CD4-positive, alpha-beta T cell (primary cell): ENCODE measurements at places on chromosomes 3 and 15.
A peak's percentile ranks its signal among the peaks of the same experiment; 100 is the strongest.

GRCh38 chr15:32718227-32718820 lies 520 bp downstream of the GREM1 start:
- no peak for DNase-seq

DNA sequence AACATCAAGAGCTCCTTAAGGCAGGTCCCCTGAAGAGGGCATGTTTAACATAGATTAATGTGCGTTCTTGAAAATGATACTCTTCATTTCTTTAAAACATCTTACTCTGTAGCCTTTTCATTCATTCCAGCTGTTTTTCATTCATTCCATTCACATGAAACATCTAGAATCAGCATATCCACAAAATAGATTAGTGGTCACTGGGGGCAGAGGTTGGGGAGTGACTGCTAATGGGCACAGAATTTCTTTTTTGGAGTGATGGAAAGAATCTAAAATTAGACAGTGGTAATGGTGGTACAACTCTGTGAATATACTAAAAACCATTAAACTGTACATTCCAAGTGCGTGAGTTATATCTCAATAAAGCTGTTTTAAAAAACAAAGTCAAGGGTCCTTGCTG lies 15.4 kb upstream of the CXCR6 start:
- no peak for DNase-seq

DNA sequence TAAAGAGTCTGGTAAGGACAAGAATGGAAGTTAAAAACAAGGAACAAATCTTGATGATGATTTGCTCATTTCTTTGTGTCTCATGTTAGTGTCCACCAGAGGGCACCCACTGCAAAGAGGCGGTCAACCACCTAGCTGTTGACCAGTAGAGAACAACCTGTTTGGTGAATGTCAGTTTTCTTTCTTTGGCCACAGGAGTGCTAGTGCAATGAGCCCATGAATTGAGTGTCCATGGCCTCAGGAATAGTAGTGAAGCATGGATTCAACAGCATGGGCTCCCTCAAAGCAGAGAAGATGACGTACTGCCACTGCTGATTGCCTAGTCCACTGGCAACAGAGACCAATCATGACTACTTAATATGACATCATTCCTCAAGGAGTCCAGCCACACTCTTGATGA lies 10.7 kb upstream of the CNTN6 start:
- DNase-seq, result no peak

- DNase-seq, result no peak
Observed at GRCh38 chr3:187810021-187810446, 64.8 kb upstream of the BCL6 start.

DNA sequence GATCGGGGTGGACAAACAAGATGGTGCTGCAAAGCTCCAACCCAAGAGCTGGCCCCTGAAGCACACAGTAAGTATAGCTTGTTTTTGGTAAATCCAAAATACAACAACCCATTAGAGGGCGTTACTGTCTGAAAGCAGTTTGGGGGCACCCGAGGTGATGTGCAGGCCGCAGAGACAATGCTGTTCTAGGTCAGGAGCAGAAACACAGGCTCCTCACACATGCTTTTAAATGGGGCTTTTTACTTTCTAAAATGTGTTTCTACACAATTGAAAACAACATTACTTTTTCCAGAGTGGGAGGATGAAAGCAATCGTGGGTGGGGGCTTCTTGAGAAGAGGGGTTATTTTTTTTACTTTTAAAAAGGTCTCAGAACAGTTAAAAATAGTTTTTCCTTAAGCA lies 1029.3 kb upstream of the CFAP20DC start:
- peak; percentile 58 for DNase-seq

GRCh38 chr3:181921220-181921619 lies 209.5 kb downstream of the SOX2 start:
- no peak for DNase-seq

DNA sequence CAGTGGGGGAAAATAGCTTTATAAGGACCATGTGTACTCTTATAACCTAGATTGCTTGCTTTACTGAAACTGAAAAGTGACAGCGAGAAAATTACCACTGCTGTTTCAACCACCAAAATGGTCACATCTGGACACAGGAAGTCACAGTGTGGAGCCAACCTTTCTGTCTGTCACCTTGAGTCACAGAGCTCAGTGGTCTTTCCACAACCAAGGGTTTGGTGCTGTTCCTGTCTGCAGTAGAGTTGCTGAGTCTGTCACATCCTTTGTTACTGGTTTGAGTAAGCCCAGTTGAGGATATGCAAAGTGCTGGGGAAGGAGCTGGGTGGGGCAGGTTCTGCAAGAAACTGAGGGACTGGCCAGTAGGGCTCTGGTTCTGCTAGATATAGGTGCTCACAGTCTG lies 139.1 kb upstream of the EIF1B start:
- DNase-seq, result no peak

DNA sequence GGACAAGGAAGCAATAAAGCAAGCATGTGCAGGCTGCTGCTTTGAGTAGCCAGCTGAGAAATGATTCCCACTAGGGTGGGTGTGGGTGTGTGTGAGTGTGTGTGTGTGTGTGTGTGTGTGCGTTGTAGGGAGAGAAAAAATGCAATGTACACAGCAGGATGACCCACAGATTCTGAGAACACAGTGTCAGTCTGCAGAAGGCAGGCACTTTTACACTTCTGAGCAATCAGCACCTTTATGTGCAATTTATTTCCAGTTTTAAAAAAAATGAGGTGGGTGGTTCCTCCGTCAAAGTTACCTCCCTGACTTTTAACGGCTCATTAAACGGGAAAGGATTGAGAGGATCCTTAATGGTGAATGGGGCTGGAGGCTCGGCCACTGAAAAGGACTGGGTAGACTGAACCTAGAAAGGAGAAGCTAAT lies 38.5 kb upstream of the LIPC start:
- DNase-seq, result no peak

DNA sequence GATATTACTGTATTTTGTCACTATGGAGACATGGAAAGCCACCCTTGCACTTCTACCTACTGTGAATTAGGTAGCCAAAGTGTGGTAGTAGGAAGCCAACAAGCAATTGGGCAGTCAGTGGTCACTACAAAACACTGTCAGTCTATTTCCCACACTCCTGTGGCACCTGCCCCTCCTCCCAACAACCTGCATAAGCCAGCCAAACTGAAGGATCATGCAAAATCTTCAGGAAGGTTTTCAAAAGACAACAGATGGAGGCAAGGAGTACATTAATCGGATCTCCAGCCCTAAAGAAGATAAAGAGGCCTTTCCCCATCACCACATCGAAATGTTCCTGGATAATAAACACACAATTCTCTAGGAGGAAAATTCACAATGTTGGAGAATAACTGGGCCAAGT lies 11.9 kb downstream of the POMGNT2 start:
- no peak for DNase-seq

DNA sequence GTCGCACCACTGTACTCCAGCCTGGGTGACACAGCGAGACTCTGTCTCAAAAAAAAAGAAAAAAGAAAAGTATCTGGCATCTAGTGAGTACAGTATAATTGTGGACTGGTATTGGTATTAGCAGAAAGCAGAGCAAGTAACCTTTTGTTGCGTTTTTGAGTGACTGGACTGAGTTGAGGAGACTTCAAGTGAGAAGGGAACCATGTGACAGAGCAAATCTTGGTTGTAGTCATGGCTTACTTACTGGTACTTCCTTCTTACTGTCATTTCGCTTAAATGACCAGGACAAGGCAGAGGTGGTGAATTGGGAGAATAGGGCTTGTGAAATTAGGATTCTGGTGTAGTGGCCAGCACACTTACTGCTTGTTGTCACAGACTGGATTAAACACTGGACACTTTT lies 20.6 kb downstream of the RTF1 start:
- no peak for DNase-seq

DNA sequence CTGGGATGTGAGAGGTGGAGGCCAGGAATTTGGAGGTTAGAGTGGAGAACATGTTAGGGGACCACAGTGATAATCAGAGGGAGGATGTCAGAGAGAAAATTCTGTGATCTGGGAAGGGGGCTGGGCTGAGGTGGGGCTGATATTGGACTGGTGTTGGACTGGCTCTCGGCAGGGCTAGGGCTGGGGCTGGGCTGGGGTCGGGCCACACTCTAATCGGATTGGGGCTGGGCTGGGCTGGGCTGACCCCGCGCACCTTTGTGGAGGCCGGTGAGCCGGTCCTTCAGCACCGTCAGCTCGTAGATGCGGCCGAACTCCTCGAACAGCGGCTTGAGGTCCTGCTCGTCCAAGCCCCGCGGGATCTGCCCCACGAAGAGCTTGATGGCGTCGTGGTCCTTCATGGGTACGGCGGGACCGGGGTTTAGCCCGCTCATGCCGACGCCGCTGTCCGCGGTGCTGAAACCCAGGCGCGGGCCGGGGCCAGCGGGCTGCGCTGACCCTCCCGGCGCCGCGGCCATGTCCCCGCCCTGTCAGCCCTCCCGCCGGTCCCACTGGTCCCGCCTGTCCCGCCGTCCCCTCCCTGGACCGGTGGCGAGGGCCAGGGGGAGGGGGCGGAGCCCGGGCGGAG lies 485 bp downstream of the CELF6 start:
- DNase-seq, result peak; percentile 50

DNA sequence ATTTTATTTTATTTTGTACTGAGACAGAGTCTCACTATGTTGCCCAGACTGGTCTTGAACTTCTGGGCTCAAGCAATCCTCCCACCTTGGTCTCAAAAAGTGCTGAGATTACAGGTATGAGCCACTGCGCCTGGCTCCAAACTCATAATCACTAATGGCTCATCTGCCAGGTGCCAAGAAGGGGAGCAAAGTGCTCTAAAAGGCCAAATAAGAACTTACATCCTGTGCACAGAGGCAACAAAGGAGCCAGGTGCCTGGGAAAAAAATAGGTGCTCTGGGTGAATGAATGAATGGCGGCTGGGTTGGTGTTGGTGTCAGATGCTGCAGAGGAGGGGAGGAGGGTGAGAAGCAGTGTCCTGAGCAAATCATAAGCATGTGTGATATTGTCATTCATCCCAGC lies 25.9 kb upstream of the ADAMTS7 start:
- DNase-seq, result no peak

GRCh38 chr3:45776611-45777010 lies 19.7 kb downstream of the SLC6A20 start:
- DNase-seq, result no peak

DNA sequence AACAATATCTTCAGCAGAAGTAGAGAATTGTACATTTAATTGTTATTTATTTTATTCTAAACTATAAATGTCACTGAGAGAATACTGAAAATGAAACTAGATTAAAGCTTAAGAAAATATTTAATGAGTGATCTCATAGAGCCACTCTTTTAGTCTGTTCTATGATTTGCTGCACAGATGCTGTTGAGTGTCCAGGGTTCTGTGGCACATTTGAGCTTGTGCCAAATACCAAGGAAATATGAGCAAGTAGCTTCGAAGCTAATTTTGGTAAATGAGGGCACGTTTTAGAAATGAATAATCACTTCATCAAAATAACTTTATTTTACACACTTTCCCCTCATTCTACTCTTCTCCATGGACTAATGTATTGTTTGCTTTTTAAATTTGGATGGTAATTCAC lies 53.6 kb upstream of the THRB start:
- DNase-seq, result no peak

- no peak for DNase-seq
Observed at GRCh38 chr3:43481375-43481774, 140.4 kb downstream of the ANO10 start.
